ENCODE measurements at places on chromosomes 5 and 9.

DNA sequence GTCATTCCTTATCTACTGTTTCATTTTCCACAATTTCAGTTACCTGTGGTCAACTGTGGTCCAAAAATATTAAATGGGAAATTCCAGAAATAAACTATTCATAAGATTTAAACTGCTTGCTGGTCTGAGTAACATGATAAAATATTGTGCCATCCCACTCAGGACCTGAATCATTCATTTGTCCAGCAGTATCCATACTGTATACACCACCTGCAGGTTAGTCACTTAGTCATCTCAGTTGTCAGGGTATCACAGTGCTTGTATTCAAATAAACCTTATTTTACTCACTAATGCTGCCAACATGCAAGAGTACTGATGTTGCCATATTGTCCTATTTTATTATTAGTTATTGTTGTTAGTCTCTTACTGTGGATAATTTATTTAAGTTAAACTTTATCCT, 139.7 kb downstream of the FBXO4 start:
- no peak for DNase-seq

DNA sequence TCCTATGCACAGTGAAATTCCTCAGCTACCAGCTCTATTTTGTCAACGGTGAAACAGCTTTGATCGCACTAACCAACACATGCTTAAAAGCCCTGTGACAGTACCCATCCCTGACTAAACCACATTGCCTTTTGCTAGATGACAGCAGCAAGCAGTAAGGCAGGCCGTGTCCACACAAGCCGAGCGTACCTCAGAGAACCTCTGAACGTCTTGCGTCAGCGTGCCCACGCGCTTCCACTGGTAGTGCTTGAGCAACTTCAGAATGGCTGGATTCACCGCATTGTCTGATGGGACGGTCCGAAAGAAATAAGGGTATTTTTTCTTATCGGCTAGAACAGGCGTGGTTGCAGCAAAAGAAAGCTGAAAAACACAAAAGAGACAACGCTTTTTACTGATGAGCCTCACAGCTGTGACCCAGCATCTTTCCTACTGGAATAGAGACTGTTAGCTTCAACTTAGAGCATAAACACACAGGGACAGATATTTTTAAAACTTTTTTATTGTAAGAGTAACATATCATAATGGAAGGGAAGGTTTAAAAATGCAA, 167.0 kb downstream of the GABBR2 start:
- no peak for DNase-seq

DNA sequence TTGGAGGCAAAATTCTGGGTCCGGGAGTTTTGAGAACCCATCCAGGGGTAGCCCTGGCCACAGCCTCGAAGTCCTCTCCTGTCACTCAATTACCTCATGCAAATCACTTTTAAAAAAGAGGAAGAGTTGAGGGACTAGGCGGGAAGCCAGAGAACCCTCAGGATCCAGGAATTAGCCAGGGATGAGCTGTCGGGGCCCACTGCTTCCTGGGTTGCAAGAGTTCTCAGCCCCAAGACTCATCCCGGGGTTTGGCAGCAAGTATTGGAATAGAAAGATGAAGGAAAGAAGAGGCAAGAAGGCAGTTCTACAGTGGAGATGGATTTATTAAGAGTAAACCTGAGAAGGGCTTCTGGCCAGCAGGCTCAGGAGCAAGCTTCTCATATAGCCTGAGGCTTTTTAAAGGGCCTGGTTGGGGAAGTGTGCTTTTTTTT, 25.6 kb downstream of the C9orf50 start:
- DNase-seq: no peak

DNA sequence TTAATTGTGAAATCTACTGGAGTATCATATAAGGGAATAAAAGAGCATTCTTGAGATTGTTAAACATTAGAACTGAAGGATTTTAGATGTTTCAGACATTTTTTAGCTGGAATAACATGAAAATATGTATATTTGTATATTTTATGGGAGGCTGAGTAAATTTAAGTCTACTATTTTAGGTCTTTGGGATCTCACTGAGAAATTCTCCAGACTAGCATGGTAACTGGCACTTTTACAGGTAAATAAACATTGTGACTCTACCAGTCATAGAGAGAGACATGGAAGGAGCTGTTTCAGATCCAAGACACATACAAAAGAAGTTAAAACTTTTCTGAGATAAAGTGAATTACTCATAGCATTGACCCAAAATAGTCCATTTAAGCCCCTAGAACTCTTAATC, 59.4 kb downstream of the NDUFAF2 start:
- DNase-seq: no peak

DNA sequence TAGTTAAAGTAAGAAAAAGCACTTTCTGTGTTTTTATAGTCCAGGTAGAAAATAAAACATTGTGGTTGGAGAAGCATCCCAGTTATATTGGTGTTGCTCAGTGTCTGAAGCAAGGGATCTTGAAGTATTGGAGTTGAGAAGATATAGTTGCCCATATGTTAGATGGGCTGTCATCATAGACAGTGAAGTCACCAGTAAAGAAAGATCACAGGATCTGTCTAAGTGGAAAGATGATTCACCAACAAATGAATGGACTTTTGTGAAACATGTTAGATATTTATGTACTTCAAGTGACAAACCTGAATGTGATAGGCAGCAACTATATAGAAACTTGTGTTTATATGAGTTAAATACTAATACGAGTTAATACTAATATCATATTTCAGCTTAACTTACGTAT, 11.7 kb downstream of the OGN start:
- DNase-seq: no peak

Data from NCI-H2081 treated with DMSO at 0.1 percent for 48 hours (cell line).